ENCODE measurements at places on chromosomes 6 and 20.
A peak's percentile ranks its signal among the peaks of the same experiment; 100 is the strongest.

- no peak for DNase-seq
Measured at GRCh38 chr6:150734235-150734634, 131.3 kb upstream of the MTHFD1L start.

- no peak for DNase-seq
Measured at GRCh38 chr20:16848061-16848460, 99.9 kb downstream of the OTOR start.

GRCh38 chr20:47032933-47033578, 138.4 kb downstream of the EYA2 start:
- no peak for DNase-seq

GRCh38 chr6:150835620-150836019, 29.9 kb upstream of the MTHFD1L start:
- no peak for DNase-seq

- no peak for DNase-seq
Measured at GRCh38 chr20:5845681-5846615, 95.7 kb downstream of the SHLD1 start.

DNA sequence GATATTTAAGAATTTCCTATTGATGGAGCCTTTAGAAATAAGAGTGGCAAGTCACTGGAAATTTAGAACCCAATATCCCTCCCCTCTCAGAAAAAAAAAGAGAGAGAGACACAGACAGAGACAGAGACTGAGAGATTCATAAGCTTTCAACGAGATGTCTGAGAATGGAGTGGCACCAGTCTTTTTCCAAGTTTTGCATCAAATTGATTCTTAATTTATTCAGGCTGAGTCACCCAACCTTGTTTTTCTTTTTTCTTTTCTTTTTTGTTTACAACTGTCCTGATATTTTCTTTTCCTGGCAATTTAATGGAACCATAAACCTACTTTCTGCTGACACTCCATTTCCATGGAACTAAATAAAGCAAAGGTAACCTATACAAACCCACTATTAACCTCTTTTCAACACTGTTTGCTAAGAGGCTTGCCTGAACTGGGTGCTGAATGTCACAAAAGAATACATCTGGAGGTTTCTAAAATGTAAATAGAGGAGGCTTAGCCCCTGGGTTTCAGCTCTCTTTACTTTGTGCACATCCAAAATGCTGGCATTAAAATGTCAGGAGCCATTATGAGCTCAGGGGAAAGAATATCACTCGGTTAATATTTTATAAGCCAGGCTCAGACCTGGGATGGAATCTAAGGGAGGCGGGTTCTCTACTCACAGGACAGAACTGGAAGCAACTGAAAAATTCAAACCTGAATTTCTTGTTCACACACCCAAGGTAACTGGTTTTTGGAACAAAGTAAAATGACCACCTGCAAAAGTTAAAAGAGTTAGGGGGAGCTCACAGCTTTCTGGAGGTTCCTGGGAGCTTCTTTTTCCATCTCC, 100.8 kb downstream of the BFSP1 start:
- DNase-seq, result no peak

DNA sequence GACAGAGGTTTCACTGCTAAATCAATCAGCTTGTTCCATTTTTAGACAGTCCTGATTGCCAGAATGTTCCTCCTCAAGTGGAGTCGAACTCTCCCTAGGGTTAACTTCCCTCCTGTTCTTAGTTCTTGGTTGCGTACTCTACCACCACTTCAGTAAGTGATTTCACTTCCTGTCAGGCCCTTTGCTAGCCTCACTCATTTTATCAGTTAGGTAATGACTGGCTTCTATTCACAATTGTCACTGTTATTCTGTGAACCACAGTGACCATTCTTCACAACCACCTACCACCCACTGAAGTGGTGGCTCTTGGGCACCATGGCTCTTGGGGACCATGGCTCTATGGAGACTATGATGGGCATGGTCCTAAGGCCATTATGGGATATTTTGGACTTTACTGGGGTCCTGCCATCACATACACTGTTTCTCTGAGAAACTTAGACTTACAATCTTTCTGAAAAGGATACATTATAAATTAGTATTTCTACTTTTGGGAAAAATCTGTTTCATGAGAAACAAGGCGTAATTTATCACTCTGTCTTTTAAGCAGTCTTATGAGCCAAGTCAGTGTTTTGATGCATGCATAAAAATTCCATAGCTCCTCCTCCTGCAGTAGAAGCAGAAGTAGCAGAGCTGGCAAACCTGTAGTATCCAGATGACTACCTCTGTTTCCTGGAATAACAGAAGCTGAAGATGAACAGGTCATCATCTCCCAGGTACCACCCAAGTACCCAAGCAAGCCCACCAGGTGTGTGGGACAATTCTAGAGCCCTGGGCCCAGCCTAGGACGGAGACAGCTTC, 66.3 kb downstream of the ATXN1 start:
- no peak for DNase-seq

DNA sequence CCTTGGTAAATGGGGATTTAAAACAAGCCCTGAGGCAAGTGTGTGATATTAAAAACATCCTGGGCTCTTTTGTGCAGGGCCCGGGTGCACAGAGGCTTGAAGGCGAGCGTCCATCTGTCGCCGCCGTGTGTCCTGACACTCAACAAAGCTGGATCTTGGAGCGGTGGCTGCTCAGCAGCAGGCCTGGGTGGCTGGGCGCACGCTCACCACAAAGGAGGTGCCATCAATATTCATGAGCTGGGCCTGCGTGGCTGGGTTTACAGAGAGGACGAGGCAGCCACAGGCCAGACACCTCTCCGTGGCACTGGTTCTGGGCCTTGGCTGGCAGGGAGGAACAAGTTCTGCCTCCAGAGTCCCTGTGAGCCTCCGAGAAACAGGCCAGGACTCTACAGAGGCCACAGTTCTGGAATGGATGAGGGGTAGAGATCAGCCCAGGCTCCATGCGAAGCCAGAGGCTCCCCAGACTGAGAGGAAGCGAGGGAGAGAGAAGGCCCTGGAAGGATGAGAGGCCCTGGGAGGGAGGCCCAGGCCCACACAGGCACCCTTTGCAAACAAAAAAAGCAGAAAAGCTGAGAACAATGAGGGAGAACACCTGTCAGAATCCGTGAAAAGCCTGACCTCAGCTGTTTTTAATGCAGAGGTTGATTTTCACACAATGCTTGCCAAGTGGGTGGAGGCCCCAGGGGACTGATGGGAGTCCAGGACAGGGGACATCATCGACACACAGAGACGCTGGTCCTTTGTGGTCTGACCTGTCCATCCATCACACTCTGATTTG, 21.9 kb downstream of the BHLHE23 start:
- DNase-seq, result no peak

- DNase-seq, result no peak
Measured at GRCh38 chr6:83071707-83072106, 4.2 kb downstream of the DOP1A start.

GRCh38 chr6:137673603-137674002, 179.4 kb upstream of the OLIG3 start:
- no peak for DNase-seq

GRCh38 chr6:29739136-29739881, 16.1 kb downstream of the HLA-F start:
- no peak for DNase-seq

- DNase-seq, result no peak
Measured at GRCh38 chr6:105080279-105080678, 99.5 kb downstream of the POPDC3 start.

DNA sequence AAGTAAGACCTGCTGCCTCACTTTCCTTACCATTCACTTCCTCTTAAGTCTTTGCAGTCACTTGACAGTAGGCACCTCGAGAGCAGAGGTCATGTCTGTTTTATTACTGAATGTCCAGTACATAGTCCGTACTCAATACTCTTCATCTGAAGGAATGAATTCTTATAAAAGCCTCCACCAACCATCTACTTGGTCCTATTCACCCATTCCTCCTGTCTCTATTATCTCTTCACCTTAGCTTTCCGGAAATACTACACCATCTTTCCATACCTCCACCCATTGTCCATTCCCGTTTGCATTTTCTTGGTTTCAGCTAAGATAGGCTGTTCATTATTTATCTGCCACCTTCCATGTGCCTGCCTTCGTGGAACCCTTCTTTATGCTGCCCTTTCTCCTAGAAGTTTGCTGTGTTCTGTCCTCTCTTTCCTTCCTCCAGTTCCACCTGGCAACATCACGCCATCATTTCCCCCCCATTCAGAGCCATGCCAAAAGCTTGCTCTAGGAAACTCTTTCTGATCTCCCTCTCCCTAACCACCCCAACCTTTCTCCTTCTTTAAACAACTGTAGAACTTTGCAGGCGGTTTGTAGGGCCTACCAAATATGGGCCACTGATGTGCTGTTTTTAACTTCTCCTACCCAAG, 38.3 kb downstream of the ENPP1 start:
- no peak for DNase-seq

GRCh38 chr20:36447101-36447500, 94.2 kb upstream of the MYL9 start:
- DNase-seq, result no peak

DNA sequence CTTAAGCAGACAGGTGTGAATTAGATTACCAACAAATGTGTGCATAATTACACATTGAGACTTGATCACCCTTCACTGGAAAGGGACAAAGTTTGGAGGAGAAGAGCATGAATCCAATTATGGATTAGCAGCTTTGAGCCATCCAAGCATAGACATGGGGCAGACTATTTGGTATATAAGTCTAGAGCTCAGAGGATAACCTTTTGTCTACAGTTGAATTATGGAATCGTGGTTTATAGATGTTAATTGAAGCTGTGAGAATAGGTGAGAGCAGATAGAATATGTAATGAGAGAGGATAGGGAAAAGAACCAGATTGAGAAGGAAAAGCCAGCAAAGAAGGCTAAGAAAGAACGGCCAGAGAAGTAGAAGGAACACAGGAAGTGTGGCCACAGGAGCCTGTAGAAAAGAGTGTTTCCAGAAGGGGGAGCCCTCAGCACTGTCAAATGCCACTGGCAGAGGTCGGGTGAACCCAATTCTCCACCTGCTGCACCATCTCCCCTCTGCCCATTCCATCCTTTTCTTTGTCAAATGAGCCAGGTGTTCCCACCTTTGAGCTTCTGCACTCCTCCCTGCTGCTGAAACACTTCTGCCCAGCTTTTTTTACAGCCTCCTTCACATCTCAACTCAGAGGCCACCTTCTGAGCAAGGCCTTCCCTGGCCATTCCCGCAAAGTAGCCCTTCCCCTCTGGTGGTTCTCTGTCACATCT, 7.3 kb downstream of the DNTTIP1 start:
- peak; percentile 84 for DNase-seq
